ENCODE measurements at places on chromosomes 12 and 14.

- DNase-seq = no peak
These were observed 9.8 kb upstream of the NFKBIA start for GRCh38 chr14:35414365-35414764.

- no peak for DNase-seq
These were observed 115.9 kb downstream of the NTN4 start for GRCh38 chr12:95674631-95675030.

GRCh38 chr12:5505751-5506150 lies 73.8 kb downstream of the NTF3 start:
- DNase-seq = no peak

DNA sequence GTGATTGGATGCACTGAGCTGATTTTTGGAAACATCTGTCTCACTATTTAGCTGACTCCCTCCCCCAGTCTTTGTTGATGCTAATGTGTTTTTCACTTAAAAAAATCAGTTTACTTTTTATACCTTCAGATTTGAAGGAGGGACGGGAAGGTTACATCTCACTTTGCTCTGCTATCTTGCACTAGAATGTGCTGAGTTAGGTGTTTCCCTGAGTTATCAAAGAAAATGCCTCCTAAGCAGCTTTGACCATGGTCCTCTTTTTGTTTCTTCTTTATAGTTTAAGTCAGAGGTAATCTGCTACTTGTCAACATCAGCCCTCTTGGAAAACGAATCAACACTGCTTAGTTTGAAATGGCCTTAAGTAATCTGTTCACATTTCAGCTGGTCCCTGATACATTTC lies 222.0 kb downstream of the TMEM132D start:
- no peak for DNase-seq

- no peak for DNase-seq
These were observed 72.3 kb downstream of the ANO2 start for GRCh38 chr12:5872745-5873144.

GRCh38 chr12:12927211-12928079 lies 24.5 kb downstream of the GPRC5D start:
- no peak for DNase-seq

GRCh38 chr12:45695606-45696005 lies 33.9 kb upstream of the ARID2 start:
- no peak for DNase-seq

- no peak for DNase-seq
These were observed 105.4 kb upstream of the MED13L start for GRCh38 chr12:116382686-116383530.

GRCh38 chr14:93987376-93987775 lies 9.7 kb upstream of the CCDC197 start:
- DNase-seq = no peak

DNA sequence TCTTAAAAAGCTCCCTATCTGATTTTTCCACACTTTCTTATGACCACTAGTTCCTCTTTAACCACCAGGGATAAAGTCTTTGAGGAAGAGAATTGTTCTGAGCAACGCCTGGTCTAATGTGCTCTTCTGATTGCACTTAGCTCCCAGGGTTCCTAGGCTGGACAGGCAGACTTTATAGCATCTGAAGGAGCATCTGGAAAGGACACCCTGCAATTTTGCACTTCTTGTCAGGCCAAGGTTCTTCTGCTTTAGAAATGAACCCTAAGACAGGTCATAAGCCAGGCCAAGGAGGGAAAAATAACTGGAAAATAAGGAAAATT lies 126.3 kb downstream of the KTN1 start:
- no peak for DNase-seq

- DNase-seq = no peak
These were observed 597.7 kb downstream of the DIO2 start for GRCh38 chr14:79613625-79614024.

GRCh38 chr14:32985866-32986265 lies 47.2 kb downstream of the NPAS3 start:
- DNase-seq = no peak

GRCh38 chr12:25759752-25760151 lies 198.7 kb upstream of the RASSF8 start:
- no peak for DNase-seq

DNA sequence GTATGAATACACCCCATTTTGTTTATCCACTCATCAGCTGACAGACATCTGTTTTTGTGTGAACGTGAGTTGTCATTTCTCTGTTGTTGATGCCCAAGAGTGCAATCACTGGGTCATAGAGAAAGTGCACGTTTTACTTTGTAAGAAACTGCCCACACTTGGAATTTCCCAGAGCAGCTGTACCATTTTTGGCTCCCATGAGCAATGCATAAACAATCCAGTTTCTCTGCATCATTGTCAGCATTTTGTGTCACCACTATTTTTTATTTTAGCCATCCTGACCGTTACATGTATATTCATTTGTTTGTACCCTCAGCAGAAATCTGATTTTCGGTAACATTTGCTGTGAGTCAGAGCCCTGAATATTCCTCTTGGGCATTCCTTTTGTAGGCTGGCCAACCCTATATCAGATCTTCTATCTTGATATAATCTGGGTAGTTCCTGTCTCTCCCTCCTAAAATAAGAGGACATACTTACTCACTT lies 62.7 kb downstream of the RBM19 start:
- no peak for DNase-seq

GRCh38 chr12:89319606-89320005 lies 32.7 kb downstream of the DUSP6 start:
- DNase-seq = no peak

GRCh38 chr12:42284876-42285275 lies 41.0 kb downstream of the ZCRB1 start:
- DNase-seq = no peak

- no peak for DNase-seq
These were observed 57.2 kb upstream of the AEBP2 start for GRCh38 chr12:19382111-19382526.

DNA sequence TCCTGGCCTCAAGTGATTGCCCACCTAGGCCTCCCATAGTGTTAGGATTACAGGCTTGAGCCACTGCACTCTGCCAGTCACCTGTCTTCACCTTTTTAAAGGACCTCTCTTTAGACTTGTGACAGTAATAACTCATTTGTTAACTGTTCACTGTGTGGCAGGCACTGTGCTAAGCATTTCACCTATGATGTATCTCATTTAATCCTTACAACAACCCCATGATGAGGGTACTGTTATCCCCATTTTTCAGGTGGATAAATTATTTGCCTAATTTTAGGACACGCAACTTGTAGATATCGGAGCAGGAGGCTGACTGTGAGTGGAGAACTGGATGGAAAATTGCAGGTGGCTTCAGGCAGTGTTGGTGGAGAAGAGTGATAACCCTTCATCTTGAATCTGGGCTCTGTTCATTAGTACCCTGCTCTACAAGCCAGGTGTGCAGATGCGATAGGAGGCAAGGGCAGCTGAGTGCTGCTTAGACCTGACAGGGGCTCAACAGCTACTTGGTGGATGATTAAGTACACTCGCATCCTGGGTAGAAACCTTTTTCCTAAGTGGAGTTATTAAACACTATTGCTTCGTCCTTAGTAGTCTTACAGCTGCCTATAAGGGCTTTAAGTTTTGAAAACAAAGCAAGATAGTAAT lies 2.7 kb downstream of the TCTN1 start:
- DNase-seq = no peak

- no peak for DNase-seq
These were observed 5.3 kb upstream of the SINHCAF start for GRCh38 chr12:31331242-31331641.

DNA sequence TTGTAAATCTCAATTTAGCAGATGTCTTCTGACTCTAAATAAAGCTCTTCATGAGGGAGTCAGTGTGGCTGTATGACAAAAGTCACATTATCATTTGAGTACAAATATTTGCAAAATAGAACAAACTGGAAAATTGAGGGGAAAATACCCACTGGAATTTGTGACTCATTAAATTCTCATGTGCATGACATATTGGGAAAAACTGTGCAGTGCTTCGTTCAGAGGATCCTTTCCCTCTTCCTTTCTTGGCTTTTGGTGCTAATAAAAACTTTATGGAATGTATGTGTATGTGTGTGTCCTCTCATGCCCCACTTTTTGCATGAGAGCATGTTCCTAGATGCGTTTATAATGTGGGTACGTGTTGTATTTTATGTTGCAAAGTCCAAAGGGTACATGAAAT lies 267.8 kb downstream of the KTN1 start:
- no peak for DNase-seq

DNA sequence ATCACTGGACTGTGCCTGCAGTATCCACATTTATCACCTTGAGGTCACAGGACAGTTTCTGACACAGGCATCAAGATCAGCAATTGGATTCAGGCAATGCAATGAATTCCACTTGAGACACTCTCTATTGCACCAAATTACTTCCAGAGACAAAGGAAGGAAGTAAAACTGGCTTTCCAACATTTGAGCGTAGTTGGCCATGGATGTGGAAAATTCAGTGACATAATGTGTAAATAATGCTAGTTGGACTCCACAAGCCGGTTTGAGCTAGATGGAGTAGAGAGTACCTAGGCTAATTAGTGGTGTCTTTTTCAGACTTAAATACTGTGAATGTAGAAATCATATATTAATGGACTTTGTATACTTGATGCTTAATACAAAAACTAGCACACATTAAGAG lies 168.3 kb upstream of the SYT1 start:
- DNase-seq = no peak

DNA sequence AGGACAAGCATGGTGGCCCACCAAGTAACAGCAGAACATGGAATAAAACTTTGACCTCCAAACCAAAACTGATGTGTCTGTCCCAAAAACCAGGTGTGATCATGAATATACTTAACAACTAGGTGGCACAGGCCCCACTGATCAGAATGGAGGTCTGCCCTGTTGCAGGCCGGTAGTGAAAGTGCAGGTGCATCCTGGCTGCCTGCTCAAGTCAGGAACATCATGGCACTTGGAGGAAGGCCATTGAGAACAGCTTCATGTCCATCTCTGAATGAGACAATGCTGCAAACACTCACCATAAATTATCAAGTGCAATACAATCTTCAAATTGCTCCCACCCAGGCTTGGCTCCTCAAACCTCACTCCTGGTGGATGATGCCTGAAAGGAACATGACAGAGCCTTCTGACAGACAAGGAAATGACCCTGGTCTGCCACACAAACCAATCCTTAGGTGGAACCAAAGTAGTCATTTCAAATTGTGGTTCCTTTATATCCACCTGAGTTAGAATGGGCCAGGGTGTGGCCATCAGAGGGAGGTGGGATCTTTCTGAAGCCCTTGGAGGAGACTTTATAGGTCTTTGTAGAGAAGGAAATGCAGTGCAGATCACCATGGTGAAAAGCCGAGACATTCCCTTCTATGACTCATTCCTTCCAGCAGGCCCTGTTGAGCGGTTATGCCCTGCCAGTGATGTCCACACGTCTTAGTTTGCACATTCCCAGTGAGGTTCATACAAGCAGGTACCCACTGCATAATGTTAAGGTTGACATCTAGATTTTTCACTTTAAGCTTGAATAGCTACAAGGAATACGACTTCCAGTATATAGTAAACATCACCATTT lies 36.0 kb downstream of the EGLN3 start:
- no peak for DNase-seq

- no peak for DNase-seq
These were observed 51.3 kb upstream of the TTC7B start for GRCh38 chr14:90867501-90867900.

DNA sequence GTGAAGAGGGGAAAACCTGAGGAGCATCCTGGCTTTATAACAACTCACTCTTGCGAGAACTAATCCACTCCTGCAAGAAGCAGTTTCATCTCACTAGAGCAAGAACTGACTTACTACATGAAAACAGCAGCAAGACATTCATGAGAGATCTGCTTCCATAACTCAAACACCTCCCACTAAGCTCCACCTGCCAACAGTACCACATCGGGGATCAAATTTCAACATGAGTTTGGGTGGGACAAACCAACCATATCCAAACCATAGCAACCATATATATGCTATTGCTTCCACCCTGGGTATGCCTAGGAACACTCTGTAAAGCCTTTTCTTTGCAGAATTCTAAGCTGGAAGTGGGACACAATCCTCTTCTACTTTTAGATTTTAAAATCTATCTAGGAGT lies 13.9 kb upstream of the AVPR1A start:
- DNase-seq = no peak

DNA sequence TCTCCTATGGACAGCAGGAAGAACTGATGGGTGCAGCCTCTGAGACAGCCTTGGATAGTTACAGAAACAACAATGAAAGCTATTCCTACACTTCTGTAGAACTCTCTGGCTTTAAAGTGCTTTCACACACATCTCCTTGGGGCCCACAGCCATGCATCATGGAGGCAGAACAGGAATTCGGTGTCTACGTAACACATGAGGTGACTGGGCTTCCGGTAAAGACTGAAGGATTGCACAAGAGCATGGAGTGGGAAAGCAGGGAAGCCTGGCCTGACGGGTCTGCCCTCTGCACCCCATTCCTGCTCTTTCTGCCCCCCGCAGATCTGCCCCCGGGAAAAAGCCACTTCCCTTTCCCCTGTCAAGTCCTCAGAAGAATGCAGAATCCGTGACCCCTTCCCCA lies 82.6 kb downstream of the VWF start:
- no peak for DNase-seq

DNA sequence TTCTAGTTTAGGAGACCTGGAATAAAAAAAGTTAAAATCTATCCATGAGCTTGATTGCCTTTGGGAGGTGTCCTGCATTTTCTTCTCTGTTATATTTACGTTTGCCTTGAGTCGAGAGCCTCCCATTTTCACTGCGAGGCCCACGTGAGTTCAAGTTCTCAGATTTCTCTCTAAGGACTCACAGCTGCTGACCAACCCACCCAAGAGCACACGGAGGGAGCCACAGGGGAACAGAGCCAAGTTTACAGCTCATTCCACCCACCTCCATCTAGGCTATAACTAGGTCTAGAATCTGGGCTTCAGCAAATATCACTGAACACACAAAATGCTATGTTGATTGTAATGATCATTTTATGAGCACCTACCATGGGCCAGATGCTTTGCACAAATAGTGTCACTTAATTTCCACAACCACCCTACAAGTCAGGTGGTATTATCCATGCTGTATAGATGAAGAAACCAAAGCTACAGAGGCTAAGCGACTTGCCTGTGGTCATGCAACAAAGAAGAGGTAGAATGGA lies 16.7 kb downstream of the ALDH1L2 start:
- DNase-seq = no peak

GRCh38 chr14:104295681-104296387 lies 157.4 kb downstream of the KIF26A start:
- DNase-seq = no peak

DNA sequence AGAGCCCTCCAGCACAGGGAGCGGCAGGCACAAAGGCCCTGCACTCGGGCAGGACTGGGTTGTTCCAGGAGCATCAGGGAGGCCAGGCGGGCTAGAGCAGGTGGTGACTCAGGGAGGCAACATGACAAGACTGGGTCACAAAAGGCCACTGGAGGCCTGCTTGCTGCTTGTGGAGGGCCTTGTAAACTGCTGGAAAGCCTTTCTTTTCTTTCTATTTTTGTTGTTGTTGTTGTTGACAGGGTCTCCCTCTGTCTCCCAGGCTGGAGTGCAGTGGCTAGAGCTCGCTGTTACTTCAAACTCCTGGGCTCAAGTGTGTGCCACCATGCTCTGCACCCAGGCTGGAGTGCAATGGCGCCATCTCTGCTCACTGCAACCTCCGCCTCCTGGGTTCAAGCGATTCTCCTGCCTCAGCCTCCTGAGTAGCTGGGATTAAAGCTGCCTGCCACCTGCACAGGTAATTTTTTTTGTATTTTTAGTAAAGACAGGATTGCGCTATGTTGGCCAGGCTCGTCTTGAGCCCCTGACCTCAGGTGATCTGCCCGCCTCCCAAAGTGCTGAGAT lies 11.8 kb upstream of the RCOR1 start:
- no peak for DNase-seq

Data from activated CD4-positive, CD25-positive, alpha-beta regulatory T cell treated with anti-CD3 and anti-CD28 coated beads, Interleukin-2, amount 50 U/mL, for 16 hours (primary cell).